ENCODE measurements at places on chromosomes 2 and 18.

DNA sequence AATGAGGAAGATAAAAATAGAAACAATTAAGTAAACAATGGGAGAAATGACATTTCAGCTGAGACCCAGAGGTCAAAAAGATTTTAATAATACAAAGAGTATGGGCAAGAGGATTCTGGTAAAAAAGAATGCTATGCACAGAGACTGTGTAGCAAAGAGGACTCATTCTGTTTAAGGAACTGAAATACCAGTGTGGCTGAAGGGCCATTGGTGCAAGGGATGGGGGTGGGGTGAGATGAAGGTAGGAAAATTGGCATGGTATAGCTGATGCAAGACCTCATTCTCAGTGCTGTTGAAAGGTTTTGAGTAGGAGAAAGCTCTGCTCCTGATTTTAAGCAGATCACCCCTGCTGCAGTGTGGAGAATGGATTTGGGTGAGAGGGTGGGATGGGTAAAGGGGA lies 10.8 kb downstream of the GALNT1 start:
- DNase-seq: no peak

- DNase-seq: no peak
Measured at GRCh38 chr2:135149251-135149650, 97.2 kb downstream of the RAB3GAP1 start.

DNA sequence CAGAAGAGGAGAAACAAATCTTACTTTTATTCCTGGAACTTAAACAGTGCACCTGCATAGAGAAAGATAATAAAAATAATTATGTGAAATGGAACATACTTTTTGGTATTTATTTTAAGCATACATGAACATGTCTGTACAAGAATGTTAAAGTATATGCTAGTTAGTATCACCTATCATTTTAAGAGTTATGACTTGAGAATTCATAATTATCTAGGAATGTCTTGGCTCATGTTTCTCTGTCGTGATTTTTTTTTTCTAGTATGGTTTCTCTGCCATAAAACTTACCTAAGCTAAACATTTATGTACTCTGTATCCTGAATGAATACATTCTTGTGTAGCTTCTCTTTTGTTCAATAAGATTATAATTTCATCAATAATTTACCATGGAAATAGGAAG lies 4.2 kb downstream of the SERPINB7 start:
- DNase-seq: no peak

- DNase-seq: peak; percentile 90
Measured at GRCh38 chr2:38959938-38960608, 70.4 kb downstream of the ARHGEF33 start.

GRCh38 chr2:217412277-217412676 lies 552.4 kb upstream of the TNP1 start:
- no peak for DNase-seq

GRCh38 chr2:1707771-1708418 lies 36.4 kb downstream of the PXDN start:
- peak; percentile 92 for DNase-seq

DNA sequence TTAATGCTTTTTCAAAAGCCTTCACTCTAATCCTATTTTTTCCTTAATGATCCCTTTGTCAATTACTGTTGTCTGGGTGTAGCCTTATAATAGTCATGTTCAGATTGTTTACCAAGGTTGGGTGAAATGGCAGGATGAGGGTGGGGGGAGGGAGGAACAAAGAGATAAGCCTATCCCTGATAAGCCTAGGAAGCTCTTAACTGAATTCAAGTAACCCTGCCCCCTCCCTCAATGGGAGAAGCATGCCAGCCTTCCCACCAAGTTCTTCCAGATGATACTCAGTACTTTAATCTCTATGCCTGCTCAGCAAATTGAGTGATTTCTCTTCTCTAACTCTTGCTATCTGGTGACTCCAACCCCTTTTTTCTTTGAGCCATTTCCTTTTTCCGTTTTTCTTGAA lies 180.3 kb upstream of the ETAA1 start:
- no peak for DNase-seq

DNA sequence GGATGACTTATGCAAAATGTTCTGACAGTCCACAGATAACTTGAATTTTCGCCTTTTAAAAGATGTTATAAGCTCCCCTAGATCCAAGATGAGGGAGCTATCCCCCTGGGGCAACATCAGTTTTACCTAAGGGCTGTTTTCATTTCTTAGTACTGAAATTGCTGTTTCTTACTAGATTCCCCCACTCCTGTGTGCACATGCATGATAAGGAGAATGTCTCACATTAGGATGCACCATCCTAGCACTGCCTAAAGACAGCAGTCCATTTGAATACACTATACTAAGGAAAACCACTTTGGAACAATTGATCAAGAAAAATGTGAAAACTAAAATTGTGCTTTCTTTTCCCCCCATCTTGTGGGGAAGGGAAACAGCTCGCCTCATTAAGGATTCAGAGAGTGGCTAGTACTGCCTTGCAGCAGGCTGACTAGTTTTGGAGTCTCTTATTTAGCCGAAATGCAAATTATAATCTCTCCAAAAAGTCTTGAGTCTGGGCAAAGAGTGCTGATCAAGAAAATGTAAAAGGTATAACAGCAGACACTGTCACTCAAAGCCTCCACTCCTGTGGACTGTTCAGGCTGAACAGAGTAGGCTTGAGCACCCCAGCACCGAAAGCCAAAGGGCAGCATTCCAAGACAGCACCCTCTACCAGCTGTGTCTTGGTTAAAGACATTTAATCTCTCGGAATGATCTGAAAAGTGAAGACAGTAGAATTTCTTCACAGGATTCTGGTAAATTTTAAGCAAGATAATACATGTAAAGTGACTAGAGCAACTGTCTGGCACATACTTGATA lies 65.0 kb downstream of the ZNF385B start:
- peak; percentile 42 for DNase-seq

- DNase-seq: no peak
Measured at GRCh38 chr2:123769001-123769400, 256.1 kb upstream of the CNTNAP5 start.

DNA sequence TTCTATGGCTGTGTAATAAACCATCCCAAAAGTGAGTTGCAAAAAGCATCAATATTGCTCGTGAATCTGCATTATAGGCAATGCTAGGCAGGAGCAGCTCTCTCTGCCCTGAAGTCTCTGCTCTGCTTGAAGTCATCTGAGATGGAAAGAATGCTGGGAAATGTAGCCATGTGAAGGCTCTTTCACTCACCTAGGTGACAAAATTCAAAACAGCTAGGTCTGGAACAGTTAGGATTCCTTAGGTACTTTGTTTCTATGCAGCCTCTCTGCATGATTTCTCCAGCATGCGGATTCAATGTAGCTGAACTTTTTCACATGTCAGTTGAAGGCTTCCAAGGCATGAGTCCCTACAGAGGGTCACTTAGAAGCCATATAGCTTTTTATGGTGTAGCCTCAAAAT lies 1383.7 kb downstream of the LRP1B start:
- DNase-seq: no peak

DNA sequence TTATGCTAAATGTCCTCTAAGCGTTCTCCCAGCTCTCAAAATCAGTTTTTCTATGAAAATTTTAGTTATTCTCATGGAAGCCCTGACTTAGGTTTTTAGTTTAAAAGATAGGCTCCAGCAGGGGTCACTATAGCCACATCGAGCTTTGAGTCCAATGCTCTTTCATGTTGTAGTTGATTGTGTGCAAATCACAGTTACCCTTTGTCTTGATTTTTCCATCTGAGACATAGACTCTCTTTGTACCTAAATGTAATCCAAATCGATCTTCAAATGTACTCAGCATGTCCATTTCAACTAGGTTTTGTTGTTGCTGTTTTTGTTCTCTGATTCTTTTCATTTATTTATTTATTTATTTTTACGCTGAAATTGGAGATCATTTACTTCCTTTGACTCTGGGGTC lies 26.4 kb upstream of the MSTN start:
- peak; percentile 82 for DNase-seq

GRCh38 chr2:25606892-25607291 lies 66.5 kb downstream of the DTNB start:
- peak; percentile 28 for DNase-seq

DNA sequence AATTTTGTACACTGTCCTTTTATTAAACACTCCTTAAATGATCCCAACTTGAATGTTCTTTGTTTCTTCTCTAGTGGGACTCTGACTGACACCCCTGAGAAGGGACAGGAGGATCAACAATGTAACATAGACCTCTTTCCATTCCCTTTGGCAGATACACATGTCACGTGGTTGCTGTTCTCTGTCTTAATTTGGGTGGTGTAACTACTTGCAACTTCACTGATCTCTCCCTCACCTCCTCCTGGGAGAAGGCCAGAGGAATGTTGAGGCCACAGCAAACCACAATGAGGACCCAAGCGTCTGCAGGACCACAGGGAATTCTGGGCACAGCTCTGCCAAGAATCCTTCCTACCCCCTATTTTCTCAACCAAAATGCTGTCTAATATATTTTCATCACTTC lies 205.6 kb downstream of the RTP5 start:
- DNase-seq: no peak

DNA sequence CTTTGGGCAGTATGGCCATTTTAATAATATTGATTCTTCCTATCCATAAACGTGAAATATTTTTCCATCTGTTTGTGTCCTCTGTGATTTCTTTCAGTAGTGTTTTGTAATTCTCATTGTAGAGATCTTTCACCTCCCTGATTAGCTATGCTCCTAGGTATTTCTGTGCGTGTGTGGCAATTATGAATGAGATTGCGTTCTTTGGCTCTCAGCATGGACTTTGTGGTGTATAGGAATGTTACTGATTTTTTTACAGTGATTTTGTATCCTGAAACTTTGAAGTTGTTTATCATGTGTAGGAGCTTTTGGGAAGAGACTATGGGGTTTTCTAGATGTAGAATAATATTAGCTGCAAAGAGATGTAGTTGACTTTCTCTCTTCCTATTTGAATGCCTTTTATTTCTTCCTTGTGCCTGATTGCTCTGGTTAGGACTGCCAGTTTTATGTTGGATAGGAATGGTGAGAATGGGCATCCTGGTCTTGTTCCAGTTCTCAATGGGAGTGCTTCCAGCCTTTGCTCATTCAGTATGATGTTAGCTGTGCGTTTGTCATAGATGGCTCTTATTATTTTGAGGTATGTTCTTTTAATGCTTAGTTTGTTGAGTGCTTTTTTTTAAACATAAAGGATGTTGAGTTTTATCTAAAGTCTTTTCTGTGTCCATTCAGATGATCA lies 27.0 kb upstream of the THUMPD2 start:
- no peak for DNase-seq

GRCh38 chr2:204019572-204020501 lies 83.3 kb downstream of the ICOS start:
- DNase-seq: no peak

- DNase-seq: no peak
Measured at GRCh38 chr18:7608174-7608550, 41.0 kb downstream of the PTPRM start.

DNA sequence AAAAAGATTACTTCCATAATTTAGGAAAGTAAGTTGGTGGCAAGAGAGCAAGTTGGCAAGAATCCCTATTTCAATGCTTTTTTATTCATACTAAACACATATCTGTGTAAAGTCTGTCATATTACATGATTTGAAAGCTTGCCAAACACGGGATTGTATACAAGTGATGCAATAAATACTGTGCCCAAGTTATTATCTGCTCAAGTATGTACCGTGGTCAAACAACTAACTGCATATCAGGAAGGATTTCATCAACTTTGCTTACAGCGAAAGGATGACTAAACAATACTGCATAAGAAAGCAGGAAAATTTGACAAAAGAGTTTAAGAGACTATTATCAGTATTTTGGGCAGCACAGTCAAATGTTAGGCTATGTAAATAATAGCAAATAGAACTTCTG lies 69.6 kb upstream of the SCN1A start:
- no peak for DNase-seq

GRCh38 chr2:208466151-208466919 lies 59.7 kb downstream of the PTH2R start:
- peak; percentile 86 for DNase-seq

- DNase-seq: peak; percentile 15
Measured at GRCh38 chr18:26614374-26614773, 66.0 kb upstream of the KCTD1 start.

DNA sequence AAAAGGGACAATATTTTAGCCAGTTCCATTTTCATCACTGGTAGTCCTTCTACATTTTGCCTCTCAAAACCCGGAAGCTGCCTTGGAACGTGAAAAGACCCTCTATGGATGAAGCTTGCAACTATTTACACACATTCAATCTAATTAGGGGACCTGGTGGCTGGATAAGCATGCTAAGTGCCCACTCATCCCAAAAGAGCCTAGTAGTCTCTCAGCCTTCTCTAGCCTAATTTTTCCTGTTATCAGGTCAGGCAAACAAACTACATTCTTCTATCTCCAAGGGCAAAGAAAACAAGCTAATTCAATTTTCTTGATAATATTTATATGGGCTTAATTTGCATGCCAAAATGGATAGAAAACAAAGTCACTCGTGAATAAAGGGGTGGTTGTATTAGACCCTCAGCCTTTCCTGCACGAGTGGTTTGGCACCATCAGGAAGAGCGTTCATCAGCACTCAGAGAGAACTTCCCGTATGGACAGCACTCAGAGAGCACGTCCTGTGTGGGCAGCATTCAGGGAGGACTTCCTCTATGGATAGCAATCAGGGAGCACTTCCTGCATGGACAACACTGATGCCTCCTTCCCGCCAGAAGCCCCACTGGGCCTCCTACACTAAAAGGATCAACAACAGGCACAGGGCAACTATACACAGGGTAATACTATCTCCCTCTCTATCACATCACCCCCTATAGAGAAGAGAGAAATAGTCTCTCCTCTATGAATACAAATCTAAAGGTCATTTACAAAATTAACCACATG lies 122.2 kb downstream of the RBMS1 start:
- DNase-seq: no peak

DNA sequence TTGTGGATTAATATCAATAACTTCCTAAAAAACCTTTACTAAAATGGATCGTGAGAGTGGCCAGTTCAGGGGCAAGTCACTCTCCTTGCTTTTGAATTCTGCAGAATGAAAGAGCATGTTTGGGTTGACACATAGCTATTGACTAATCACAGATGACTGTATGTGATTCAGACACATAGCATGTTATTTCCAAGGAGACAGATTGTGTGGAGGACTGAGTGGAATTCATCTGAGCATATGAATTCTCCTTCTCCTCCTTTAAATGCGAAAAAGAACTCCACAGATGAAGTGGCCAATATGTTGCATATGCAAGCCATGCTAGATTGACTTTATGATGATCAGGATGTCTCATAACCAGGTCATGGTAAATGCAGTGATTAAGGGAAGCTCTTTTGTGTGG lies 249.4 kb upstream of the FAM98A start:
- DNase-seq: no peak

- no peak for DNase-seq
Measured at GRCh38 chr2:180577567-180577966, 402.8 kb upstream of the UBE2E3 start.

DNA sequence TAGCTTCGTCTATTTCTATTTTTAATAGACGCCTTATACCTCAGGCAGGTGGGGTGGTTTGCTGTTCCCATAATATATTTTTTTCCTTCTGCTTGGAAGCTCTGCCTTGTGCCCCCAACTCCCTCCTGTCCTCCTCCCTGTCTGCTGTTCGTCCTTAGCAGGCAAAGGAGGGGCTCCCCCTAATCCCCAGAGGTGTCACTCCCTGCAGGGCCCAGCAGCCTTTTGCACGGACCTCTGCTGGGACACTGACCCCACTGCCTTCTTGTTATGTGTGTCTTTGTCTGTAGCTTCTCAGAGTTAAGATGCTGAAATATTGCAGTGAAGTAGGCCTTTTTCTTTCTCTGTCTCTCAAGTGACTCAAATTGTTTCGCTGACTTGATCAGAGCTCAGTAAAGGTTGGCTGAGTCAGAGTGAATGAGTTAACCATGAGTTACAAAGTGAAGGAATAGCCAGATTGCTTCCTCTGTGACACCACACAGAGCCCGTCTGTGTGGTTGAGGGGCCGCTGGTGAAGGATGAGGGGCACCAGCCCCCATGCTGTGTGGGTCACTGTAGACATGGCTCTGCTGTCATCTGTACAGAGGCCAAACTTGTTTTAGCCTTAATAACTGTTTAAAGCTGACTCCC lies 47.7 kb downstream of the PRKCE start:
- peak; percentile 41 for DNase-seq
